T-helper 2 cell treated with Interferon-gamma antibody and Interleukin-4, amounts not matched to agents 5 μg/mL and 100 μg/mL, for 36 hours (primary cell): ENCODE measurements at places on chromosomes 2 and 18.

GRCh38 chr2:31324016-31324633 is 90.2 kb downstream of the EHD3 start:
- no peak for DNase-seq

GRCh38 chr2:218897394-218898108 is 16.9 kb downstream of the WNT10A start:
- DNase-seq: peak; percentile 38

GRCh38 chr2:167943897-167944296 is 303.5 kb downstream of the STK39 start:
- no peak for DNase-seq

DNA sequence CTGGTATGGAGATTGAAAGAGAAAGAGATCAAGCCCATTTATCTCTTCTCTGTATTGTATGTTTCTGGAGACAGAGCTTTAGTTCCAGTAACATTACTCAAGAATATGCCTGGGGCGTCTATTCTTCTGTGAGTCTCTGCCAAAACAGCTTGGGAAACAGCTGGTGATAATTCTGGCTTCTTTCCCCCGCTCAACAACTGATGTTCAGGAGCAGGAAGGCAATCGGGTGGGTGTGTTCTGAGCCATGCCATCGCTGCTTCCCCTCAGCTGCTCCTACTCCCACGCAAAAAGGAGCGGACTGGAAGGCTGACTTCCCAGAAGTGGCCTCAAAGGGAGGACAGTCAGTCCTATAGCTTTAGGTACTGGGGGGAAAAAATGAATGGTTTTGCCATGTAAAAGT is 695.1 kb downstream of the PLCL1 start:
- no peak for DNase-seq

DNA sequence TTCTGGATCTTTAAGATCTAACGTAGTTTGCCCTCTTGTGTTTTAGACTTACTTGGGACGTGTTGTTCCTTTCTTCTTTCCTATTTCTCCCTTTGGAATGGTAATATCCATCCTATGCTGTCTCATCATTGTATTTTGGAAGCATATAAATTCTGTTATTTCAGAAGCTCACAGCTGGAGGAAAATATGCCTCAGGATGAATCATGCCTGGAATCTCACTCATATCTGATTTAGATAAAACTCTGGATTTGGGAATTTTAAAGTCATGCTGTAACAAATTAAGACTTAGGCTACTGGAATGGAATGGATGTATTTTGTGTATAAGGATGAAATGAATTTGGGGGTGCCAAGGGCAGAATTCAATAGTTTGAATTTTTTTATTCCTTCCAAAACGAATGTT is 245.2 kb upstream of the GULP1 start:
- no peak for DNase-seq

GRCh38 chr2:188196343-188197008 is 95.2 kb upstream of the GULP1 start:
- no peak for DNase-seq

DNA sequence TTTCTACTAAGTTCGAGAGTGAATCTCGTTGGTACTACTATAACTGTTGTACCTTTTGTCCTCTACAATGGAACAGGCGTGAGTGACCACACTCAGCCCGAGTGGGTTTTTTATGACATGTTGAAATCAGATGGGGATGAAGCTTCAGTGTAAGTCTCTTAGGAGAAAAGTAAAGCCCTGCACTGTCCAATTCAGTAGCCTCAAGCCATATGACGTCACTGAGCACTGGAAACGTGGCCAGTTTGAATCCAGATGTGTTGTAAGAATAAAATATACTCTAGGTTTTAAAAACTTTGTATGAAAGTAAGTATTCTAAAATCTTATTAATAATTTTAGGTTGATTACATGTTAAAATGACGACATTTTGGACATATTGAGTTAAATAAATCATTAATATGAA is 101.7 kb upstream of the SP3 start:
- DNase-seq: no peak

DNA sequence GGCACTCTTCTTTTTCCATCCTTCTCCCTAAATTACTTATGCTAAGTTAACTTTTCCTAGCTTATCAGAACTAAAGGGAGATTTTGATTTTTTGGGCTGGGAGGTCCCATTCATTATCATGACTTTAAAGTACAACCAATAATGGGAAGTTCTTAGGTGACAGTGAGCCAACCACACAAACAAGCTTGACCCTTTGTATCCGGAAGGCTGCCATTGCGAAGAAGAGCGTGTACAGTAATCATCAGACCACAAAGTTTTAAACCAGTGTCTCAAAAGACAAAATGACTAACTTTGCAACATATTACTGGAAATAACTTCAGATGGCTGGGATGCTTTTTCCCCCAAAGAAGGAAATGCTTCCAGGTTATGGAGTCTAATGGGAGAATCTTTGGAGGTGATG is 298.1 kb downstream of the TGIF1 start:
- no peak for DNase-seq

- peak; percentile 86 for DNase-seq
These were observed 102.6 kb downstream of the HDAC4 start for GRCh38 chr2:239298116-239298804.

- DNase-seq: peak; percentile 32
These were observed 91.0 kb downstream of the ICA1L start for GRCh38 chr2:202780514-202781021.

DNA sequence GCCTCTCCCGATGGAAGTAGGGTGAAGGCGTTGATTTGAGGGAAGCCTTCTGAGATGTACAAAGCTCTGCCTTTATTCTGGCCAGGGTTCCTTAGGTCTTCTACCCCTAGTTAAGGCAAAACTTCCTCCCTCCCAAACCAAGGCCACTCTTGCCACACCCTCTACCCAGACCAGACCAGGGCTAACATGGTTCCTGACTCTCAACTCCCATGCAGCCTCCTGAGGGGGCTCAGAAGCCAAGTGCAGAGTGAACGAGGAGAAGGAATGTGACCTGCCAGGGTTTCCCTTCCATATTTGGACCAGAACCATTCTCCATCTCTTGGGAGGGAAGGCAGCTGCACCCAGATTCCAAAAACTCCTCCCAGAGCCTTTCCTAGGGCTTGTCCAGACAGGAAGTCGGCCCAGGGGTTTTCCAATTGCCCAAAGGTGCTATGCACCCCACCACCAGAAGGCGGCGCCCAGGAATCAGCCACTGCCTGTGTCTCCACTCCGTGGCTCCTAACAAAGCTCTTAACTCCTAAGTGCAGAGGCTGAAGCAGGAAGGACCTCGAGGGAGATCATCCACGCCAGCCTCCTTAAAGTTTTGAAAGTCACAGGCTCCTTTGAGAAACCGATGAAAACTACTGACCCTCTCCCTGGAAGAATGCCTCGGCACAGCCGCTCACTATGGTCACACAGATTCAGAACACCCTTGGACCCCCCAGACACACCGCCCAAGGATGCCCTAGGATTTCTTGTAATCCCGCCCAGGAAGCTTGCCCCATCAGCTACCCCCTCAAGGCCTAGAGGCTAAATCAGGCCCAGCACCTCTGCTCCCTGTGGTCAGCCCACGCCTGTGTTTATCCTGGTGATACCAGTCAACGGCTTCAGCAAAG is 157.8 kb downstream of the SMAD2 start:
- peak; percentile 58 for DNase-seq

GRCh38 chr2:52113338-52113737 is 1081.4 kb upstream of the NRXN1 start:
- DNase-seq: no peak

DNA sequence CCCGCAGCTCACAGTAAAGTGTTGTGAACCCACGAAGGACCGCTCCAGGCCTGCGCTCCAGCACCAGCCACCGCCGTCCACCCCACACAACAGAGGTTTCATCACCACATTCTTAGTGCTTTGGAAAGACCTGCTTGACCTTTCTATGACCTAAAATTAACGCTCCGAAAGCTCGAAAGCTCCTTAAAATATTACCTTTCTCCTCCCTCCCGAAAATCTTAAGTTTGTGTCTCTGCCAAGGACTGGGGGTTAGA is 149.2 kb downstream of the TWIST2 start:
- no peak for DNase-seq

DNA sequence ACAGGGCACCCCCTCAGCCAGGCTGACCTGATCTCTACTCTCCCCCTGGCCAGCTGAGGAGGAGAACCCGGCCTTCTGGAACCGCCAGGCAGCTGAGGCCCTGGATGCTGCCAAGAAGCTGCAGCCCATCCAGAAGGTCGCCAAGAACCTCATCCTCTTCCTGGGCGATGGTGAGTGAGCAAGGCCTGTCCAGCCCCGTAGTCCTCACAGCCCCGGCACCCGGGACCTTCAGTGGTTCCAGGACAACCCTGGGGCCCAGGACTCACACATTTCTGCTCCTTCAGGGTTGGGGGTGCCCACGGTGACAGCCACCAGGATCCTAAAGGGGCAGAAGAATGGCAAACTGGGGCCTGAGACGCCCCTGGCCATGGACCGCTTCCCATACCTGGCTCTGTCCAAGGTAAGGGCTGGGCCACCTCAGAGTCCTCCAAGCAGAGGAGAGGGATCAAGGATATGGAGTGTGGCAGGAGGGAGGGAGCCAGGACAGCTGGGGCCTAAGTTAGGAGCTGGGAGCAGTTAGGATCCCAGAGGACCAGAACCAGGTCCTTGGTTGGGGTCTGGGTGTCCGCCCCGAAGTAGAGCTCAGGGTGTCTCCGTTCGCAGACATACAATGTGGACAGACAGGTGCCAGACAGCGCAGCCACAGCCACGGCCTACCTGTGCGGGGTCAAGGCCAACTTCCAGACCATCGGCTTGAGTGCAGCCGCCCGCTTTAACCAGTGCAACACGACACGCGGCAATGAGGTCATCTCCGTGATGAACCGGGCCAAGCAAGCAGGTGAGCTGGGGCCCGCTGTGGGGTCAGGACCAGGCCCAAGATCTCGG is 555 bp downstream of the ALPI start:
- DNase-seq: no peak

DNA sequence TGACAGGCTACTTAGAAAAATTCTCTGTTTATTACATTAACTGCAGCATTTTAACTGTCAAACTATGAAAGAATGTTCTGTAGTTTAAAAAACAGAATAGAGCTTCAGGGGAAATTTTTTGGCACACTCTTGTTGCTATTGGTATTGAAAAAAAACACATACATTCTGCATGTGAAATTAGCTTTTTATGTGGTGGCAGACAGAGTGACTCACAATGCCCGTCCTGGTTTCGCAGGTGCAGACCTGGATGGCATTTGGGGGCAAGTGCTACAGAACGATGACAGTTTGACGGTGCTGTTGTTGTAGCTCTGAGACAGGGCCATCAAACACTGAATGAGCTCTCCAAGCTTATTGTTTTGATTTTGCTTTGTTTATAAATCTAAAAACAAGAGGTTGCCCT is 105.0 kb upstream of the MAP3K20 start:
- DNase-seq: peak; percentile 14

DNA sequence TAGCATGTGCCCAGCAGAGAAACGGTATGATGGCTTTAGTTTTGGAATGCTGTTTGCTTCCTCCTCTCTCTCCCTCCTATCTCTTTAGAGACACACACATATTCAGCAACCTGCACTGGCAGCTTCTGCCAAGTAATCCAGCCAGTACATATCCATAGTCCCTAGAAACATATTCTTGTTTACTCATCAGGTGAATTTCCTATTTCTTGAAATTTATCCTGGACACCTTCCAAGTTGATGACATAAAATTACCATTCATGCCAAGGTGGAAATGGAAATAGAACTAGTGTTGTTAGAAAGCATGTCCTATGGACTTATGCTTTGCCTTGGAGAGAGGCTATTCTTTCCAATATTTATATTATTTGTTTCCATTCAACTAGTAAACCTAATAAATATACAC is 50.9 kb upstream of the RGPD4 start:
- no peak for DNase-seq

- DNase-seq: no peak
These were observed 264.7 kb downstream of the CYP26B1 start for GRCh38 chr2:71882949-71883472.

GRCh38 chr2:44943693-44944101 is 2.2 kb downstream of the SIX3 start:
- no peak for DNase-seq

GRCh38 chr2:40260437-40260836 is 191.5 kb downstream of the SLC8A1 start:
- no peak for DNase-seq

- DNase-seq: no peak
These were observed 50.0 kb upstream of the ATP8B1 start for GRCh38 chr18:57853133-57853532.

DNA sequence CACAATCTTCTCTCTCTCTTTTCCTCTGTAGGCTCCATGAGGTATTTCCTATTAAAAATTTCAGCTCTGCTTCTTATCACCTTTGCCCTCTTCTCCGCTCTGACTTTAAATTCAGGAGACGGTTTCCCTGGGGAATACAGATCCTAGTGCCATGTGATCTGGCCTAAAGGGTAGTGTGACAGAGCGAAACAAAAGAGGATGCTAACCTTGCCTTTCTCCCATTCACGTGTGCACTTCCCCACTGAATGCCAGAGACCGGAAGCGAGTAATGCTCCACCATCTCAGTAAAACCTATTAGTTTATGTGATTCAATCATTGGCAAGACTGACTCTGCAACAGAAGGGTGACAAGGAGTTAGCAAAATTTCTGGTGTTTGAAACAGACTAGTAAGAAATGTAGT is 358.3 kb downstream of the ZNF521 start:
- no peak for DNase-seq

GRCh38 chr18:6729247-6730091 is at the start of gene ARHGAP28:
Gene ARHGAP28, plus strand, starts transcription at chr18:6729716. Its CDS starts 106 bp downstream, at chr18:6729822.
- peak; percentile 5 for DNase-seq

DNA sequence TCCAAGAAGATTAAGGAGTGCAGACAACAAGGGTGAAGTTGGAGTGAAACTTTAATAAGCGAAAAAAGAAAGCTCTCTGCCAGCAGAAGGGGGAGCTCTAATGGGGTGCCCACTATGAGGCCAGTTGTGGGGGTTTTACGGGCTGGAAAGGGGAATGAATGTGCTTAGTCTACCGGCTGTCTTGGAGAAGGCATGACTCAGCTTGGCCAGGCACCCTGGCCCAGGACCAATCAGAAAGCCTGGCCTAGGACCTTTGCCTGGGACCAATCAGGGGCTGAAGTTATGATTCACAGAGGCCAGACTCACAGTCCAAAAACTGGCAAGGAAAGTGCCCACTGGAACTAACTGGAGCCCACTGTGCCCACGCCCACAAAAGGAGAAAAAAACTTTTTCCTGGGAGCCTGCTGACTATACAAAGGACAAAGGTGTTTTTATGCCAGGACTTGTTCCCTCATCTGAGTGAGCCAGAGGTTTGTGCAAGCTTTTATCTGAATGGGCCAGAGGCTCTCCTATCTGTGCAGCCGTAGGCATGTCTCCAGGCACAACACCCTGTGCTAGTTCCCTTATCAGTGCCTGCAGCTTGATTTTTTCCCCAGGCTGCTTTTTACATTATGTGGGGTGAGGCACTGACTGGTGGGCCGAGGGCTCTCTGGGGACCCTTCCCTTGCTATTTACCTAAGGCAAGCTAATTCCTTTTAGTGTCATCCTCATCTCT is 18.6 kb downstream of the CMPK2 start:
- DNase-seq: no peak
